ENCODE measurements at places on chromosomes 4 and X. TPM values are rescaled to one million over a fixed set of nuclear protein-coding genes. Genes with fewer than 3 reads are reported as not detected.

The SSX3 gene
- total RNA-seq: not detected

The VSIG4 gene
- total RNA-seq: 18.7 TPM

DNA sequence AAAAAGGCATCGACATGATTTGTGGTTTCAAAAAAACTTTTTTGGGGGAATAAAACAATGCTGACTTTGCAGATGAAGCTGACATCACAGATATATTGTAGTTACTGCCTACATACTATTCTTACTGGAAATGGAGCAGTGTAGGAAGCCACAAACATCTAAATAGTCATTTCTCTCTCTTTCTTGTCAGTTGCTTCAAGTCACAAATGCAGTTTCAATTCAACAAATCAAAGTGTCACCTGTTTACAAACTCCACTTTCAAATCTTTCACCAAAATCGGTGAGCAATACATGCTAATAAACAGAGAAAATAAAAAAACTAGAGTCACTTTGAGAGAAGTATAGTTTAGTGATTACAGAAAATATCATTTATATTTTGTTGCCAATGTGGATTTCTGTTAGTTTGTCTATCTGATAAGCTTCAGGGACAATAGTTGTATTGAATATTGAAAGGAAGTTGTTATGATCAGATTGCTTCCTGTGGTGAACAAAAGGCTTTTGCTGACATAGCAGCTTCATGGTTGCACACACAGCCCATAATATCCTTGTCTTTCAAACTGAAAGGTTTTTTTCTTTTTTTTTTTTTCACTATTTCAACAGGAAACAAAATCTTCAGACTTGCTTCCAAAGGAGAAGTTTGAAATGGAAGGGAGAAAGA lies 49.7 kb upstream of the PTPN13 start:
- H3K36me3 ChIP-seq: no peaks in the 10 kb centered on the region
- no peaks in the 10 kb centered on the region for H3K4me1 ChIP-seq
- no peak for DNase-seq
- no peak overlapping the region for H3K27ac ChIP-seq
- H3K27me3 ChIP-seq: no peaks in the 10 kb centered on the region

- H3K4me3 ChIP-seq: no peak overlapping the region
- H3K27me3 ChIP-seq: peaks cover 13% of the 10 kb centered on the region
- no peak overlapping the region for H3K27ac ChIP-seq
- no peaks in the 10 kb centered on the region for H3K36me3 ChIP-seq
- DNase-seq: no peak
Observed at GRCh38 chr4:6257247-6258025, 12.2 kb upstream of the WFS1 start.

DNA sequence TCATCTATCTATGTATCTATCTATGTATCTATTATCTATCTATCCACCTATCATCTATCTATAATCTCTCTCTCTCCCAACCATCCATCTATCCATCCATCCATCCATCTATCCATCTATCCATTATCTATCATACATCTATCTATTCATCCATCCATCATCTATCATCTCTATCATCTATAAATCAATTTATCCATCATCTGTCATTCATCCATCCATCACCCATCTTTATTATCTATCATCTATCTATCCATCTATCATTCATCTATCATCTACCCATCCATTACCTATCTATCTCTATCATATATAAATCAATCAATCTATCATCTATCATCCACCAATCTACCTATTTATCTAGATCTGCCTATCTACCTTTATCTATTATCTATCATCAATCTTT lies 69.4 kb upstream of the PPP2R3B start:
- no peak overlapping the region for H3K27ac ChIP-seq
- H3K36me3 ChIP-seq: no peaks in the 10 kb centered on the region
- H3K4me1 ChIP-seq: no peaks in the 10 kb centered on the region
- DNase-seq: no peak
- no peak overlapping the region for H3K4me3 ChIP-seq
- no peaks in the 10 kb centered on the region for H3K27me3 ChIP-seq

GRCh38 chr4:53371049-53371448 lies 5.2 kb upstream of the SCFD2 start:
- no peaks in the 10 kb centered on the region for H3K27me3 ChIP-seq
- no peak overlapping the region for H3K27ac ChIP-seq
- peaks cover 14% of the 10 kb centered on the region for H3K4me1 ChIP-seq
- H3K4me3 ChIP-seq: no peak overlapping the region
- no peak for DNase-seq
- no peaks in the 10 kb centered on the region for H3K36me3 ChIP-seq

The CCKAR gene
- not detected for total RNA-seq

DNA sequence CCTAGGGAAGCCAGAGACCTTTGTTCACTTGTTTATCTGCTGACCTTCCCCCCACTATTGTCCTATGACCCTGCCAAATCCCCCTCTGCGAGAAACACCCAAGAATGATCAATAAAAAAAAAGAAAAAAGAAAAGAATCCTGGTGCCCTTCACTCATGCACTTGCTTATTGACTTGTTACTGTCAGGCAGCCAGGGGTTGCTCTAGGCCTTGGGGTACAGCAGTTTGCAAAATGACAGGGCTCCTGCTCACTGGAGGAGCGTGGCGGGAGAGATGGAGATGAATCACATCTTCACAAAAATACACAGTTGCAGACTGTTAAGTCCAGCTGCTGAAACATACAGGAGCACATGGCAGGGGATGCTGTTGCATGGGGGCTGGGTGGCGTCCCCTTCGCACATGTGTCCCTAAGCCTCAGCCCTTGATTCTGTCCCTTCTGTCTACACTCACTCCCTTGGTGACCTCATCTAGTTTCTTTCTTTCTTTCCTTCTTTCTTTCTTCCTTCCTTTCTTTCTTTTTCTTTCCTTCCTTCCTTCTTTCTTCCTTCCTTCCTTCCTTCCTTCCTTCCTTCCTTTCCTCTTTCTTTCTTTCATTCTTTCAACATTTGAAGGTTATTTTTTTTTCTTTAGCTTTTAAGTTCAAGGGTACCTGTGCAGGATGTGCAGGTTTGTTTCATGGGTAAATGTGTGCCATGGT lies 16.9 kb upstream of the TMEM271 start:
- H3K27me3 ChIP-seq: peaks cover 6% of the 10 kb centered on the region
- no peak overlapping the region for H3K4me3 ChIP-seq
- no peak for DNase-seq
- H3K36me3 ChIP-seq: no peaks in the 10 kb centered on the region
- H3K27ac ChIP-seq: no peak overlapping the region

DNA sequence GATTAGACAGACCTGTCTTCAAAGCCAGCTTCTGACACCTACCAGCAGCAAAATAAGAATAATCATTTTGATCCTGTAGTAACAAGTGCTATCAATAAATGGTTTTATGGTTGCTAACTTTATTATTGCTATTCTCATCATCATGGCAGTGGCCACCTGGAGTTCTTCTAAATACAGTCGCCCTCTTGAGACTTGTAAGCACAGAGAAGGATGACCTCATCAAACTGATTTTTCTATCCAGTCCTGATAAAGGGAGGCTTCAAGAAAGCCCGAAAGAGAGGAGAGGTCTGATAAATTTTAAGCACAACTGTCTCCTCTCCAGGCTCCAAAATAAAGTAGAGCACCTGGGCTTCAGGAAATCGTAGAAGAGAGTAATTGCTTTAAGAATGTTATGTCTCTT lies 286.4 kb downstream of the USP46 start:
- DNase-seq: no peak
- H3K27ac ChIP-seq: no peak overlapping the region
- H3K27me3 ChIP-seq: no peaks in the 10 kb centered on the region
- no peak overlapping the region for H3K4me3 ChIP-seq
- no peaks in the 10 kb centered on the region for H3K4me1 ChIP-seq

DNA sequence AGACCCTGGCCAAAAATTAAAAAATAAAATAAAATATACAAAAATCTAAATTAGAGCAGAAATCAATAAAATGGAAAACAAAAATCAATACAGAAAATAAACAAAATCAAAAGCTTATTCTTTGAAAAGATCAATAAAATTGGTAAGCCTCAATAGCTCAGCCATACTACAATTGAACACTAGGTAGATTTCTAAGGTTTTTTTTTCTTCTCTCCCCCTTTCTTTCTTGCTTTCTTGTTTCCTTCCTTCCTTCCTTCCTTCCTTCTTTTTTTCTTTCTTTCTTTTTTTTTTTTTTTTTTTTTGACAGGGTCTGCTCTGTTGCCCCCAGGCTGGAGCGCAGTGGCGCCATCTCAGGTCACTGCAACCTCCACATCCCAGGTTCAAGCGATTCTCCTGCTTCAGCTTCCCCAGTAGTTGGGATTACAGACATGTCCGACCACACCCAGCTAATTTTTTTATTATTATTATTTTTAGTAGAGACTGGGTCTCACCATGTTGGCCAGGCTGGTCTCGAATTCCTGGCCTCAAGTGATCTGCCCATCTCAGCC lies 23.4 kb upstream of the PPP3CA start:
- no peak overlapping the region for H3K27ac ChIP-seq
- no peak overlapping the region for H3K4me3 ChIP-seq
- H3K27me3 ChIP-seq: no peaks in the 10 kb centered on the region
- H3K36me3 ChIP-seq: no peaks in the 10 kb centered on the region
- DNase-seq: no peak

GRCh38 chr4:72971572-72971971 lies 97.9 kb downstream of the COX18 start:
- no peaks in the 10 kb centered on the region for H3K4me1 ChIP-seq
- no peaks in the 10 kb centered on the region for H3K36me3 ChIP-seq
- DNase-seq: no peak
- H3K27me3 ChIP-seq: no peaks in the 10 kb centered on the region
- no peak overlapping the region for H3K27ac ChIP-seq

The CENPVL2 gene
- not detected for total RNA-seq

The FABP2 gene
- 55.4 TPM for total RNA-seq

DNA sequence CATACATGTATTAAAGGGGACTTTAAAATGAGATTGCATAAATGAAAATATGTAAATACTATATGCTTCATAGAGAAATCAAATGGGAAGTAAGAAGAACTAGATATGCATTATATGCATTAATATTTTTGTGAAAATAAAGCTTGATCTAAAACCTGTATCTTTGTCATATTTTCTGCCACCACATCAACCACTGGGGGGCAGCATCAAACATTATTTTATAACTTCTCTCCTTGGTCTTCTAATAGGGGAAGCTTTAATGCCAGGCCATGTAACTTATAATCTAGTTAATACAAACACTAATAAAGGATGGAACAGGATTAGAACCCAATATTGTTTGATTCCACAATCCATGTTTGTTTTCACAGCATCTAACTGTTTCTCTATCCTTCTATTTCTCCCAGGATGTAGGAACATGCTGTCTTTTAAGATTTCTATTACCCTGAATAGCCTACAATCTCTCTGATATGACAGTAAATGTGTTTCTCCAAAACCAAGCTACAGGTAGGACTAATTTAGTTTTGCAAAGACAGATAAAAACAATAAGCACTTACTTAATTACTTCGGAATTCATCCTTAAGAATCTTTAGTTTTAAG lies 10.0 kb downstream of the QRFPR start:
- no peaks in the 10 kb centered on the region for H3K36me3 ChIP-seq
- no peaks in the 10 kb centered on the region for H3K4me1 ChIP-seq
- peak; percentile 11 for DNase-seq
- H3K4me3 ChIP-seq: no peak overlapping the region
- no peaks in the 10 kb centered on the region for H3K27me3 ChIP-seq

The GYPE gene
- total RNA-seq: not detected

DNA sequence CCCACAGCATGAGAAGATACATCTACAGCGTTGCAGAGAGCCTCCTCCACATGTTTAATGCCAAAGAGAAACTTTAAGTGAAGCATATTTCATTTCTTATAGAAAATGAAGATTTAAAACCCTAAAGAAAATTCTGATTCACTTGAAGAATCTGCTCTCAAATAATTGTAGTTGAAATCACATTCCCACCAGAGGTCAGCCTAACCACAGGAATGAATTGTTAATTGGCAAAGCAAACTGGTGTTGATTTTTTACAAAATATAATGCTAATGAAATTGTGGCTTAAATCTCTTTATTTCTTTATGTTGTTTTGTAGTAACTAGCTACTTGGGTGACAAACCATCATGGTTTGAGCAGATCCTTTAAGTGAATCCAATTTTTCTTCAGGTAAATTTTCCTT lies 31.1 kb upstream of the WDR17 start:
- no peak overlapping the region for H3K4me3 ChIP-seq
- no peaks in the 10 kb centered on the region for H3K36me3 ChIP-seq
- H3K27me3 ChIP-seq: no peaks in the 10 kb centered on the region
- DNase-seq: no peak
- H3K4me1 ChIP-seq: no peaks in the 10 kb centered on the region
- H3K27ac ChIP-seq: no peak overlapping the region

GRCh38 chr4:128452415-128452814 lies 164.8 kb upstream of the PGRMC2 start:
- no peak overlapping the region for H3K4me3 ChIP-seq
- no peak for DNase-seq
- no peak overlapping the region for H3K27ac ChIP-seq
- no peaks in the 10 kb centered on the region for H3K36me3 ChIP-seq
- H3K4me1 ChIP-seq: peaks cover 10% of the 10 kb centered on the region

DNA sequence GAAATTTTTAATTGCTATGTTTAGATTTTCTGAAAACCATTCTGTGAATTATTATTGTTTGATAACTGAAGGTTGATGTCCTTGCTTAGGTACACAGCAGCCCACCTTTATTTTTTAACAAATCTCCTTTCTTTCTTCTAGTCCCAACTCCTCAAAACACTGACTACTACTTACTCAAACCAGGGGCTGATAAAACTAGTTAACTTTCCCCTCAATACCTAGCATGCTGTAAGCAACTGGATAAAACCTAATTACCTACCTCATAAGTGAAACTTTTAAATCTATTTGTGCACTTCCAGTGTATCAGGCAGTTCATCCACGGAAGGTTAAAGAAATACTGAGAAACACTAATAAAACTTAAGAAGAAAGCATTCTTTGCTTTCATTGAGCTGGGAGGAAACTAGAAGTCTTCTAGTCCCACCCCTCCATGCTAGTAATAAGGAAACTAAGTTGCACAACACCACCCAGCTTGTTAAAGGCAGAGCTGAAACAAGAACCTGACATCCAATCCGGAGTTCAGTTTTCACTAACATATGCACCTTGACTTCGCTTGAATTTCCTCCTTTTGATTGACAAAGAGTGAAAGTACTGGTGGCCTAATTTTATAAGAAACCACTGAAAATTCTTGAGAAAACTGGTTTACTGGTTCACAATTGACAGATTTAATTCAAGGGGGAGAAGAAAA lies 180.2 kb upstream of the TET2 start:
- peak; percentile 31 for DNase-seq
- peak overlapping the region; percentile 2 for H3K4me3 ChIP-seq
- H3K27me3 ChIP-seq: no peaks in the 10 kb centered on the region
- H3K36me3 ChIP-seq: no peaks in the 10 kb centered on the region
- H3K4me1 ChIP-seq: peaks cover 7% of the 10 kb centered on the region

DNA sequence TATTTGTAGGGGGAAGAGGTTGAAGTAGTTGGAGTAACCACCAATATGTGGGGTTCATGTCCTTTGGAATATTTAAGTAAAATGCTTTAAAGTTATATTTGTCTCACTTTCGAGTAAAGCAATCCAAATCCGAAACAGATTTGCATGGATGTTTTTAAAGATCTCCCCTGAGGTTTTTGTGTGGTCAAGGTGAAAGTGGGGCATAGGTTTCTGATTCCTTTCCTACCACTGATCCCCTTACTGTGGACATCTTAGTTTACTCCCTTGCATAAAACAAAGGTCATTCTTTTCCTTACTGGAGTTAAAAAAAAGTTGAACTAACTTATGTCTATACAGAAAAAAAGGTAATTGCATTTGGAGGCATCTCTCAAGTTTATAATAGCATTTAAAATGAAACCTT lies 71.9 kb upstream of the PHOX2B start:
- peaks cover 3% of the 10 kb centered on the region for H3K27me3 ChIP-seq
- H3K4me3 ChIP-seq: no peak overlapping the region
- DNase-seq: no peak
- H3K4me1 ChIP-seq: no peaks in the 10 kb centered on the region

The PGAM4 gene
- not detected for total RNA-seq

- no peak for DNase-seq
- no peak overlapping the region for H3K4me3 ChIP-seq
Observed at GRCh38 chrX:29488919-29489318, 726.4 kb upstream of the MAGEB2 start.

The SUPT20HL2 gene
- total RNA-seq: not detected

Measured in transverse colon (tissue), 4 donors.